ENCODE measurements at places on chromosomes 13 and 19.
A peak's percentile ranks its signal among the peaks of the same experiment; 100 is the strongest.

GRCh38 chr13:21657538-21657937 is 13.3 kb upstream of the FGF9 start:
- DNase-seq = no peak

DNA sequence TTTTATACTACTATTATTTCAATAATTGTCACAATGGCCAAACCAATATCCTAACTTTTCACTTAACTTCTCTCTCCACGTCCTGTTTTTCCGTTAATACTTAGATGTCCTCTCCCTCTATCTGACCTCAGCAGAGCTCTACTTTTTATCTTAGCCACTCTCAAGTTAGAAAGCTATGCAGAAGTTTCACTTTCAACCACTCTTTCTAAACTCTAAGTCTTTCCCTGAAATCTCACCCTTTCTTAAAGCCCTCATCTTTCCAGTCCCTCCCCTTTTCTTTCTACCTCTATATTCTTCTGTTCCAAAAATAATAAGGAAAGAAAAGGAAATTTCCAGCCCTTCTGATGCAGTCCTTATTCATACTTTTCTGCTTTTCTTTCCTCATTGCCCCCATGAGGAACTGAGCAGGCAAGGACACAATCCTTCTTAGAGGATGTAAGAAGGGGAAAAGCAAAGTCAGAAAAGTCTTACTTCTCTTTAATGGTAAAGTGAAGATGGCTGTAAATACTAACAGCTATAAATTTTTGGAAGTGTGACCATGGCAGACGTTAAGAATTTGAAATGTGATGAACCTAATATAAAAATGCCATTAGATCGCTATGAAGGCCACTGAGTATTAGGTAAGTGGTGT is 23.0 kb downstream of the FAM216B start:
- no peak for DNase-seq

GRCh38 chr19:708154-709143 is at the start of gene PALM:
PALM (plus strand) TSS chr19:708935; CDS start chr19:709147, 212 bp downstream.
- DNase-seq = peak; percentile 61

DNA sequence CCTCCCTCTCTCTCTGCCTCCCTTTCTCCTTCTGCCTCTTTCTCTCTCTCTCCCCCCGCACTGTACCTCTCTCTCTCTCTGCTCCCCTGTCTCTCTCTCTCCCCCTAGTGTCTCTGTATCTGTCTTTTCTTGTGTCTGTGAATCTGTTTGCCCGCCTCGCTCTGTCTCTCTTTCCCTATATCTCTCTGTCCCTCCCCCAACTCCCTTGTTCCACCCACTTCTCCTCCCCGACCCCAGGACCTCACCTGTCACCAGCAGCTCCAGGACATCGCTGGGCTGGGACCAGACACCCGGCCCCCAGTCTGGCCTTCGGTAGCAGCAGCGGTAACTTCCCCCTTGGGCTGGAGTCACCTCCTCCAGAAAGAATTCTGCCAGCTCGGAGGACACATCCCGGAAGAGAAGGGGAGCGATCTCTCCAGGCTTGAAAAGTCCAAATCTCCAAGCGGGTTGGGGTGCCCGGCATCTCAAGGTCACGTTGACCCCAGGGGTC is 3.9 kb downstream of the OSCAR start:
- peak; percentile 59 for DNase-seq

GRCh38 chr19:49340069-49340864 is 5.1 kb downstream of the CD37 start:
- DNase-seq = peak; percentile 28

DNA sequence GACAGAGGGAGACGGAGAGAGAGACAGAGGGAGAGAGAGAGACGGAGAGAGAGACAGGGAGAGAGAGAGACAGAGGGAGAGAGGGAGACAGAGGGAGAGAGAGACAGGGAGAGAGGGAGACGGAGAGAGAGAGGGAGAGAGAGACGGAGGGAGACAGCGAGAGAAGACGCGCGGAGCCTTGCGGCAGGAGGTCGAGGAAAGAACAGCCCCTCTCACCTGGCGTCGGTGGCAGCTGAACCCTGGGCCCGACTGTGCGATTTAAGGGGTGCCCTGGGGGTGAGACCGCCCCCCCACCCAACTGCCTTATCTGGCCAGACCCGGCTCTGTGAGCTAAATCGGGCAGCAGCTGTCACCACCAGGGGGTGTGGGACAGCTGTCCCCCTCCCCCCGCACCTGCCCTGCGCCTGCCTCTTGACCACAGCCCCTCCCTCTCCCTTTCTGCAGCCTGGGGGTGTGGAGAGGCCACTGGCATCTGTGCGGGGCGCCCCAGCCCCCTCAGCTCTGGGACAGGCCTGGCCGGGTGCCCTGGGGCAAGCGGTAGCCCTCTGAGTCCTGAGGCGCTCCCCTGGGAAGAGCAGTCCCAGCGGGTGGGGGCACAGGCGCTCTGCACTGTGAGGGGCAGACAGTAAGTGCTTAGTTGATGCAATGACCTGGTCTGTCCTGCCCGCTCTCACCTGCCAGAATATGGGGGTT is 10.8 kb downstream of the JOSD2 start:
- peak; percentile 51 for DNase-seq

DNA sequence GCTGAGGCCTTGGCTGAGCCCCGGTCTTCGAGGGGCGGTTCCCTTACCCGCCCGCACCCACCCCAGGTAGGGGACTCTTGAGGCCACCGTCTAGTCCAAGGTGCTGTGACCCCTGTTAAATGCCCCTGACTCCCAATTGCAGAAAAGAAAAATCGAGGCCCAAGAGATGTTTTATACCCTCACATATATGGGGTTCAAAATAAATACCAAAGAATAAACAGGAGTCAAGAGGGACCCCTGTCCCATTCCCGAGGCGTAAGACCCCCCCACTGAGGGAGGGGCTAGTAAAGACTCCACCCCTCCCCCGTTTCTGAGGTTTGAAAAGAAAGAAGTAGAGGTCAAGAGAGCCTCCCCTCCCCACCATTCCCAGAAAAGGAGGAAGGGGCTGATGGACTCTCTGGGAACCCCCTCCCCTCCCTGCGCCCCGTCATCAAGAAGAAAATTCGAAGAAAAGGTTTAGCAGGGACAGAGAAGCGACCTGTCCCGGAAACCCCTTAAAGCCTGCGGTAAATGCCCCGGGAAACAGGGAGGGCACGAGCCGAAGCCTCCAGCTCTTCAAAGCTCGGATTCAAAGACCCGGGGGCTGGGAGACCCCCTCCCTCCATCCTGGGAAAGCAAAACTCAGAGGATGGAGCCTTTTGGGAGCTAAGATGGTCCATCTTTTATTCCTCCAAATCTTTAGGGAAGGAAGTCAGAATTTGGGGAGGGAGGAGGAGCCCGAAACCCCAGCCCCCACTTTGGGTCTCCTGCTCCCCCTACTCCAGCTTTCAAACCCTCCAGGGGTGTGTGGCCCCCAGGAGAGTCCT is 755 bp upstream of the RAB3A start:
- no peak for DNase-seq

GRCh38 chr19:46728693-46729339 is 11.9 kb upstream of the PRKD2 start:
- peak; percentile 86 for DNase-seq

GRCh38 chr19:30037835-30038234 is 95.8 kb downstream of the URI1 start:
- no peak for DNase-seq

DNA sequence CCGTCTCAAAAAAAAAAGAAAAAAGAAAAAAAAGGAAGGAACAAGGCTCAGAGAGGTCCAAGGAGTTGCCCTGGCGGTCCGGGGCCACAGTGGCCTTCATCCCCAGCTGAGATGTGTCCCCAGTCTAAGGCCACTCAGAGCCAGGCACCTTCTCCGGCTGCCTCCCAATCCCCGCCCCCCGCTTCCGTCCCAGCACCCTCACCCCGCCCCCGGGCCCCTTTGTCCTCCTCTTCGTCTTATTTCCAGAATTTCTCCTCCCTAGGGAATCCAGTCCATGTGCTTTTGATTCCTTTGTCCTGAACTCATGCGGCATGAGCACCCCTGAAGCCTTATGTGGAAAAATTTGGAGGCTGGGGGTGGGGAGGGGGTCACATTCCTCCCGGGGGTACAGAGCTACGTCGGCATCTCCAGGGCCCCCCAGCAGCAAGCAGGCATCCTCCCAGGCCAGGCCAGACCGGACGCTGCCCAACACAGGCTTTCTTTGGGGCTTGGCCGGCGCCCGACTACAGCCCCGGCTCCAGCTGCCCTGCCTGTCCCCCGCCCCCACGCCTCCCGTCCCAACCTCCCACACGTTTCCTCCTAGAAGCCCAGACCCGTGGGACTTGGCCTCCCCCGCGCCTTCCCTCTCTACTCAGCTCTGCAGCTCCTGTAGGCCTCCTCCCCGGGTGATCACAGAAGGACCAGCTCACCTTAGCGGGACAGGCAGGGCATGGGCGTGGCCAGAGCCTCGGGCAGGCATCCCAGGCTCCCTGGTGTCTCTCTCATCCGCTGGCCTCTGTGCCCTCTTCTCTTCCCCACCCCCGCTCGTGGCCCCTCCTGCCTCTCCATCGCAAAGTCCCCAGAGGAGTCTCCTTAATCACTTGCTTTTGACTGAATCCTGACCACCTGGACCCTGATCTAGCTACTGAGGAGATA is 17.8 kb upstream of the ADGRE5 start:
- peak; percentile 57 for DNase-seq

- DNase-seq = peak; percentile 91
Measured at GRCh38 chr19:41144403-41144802, 30.2 kb downstream of the CYP2F1 start.

GRCh38 chr13:88248393-88248792 is 577.2 kb downstream of the SLITRK5 start:
- no peak for DNase-seq

DNA sequence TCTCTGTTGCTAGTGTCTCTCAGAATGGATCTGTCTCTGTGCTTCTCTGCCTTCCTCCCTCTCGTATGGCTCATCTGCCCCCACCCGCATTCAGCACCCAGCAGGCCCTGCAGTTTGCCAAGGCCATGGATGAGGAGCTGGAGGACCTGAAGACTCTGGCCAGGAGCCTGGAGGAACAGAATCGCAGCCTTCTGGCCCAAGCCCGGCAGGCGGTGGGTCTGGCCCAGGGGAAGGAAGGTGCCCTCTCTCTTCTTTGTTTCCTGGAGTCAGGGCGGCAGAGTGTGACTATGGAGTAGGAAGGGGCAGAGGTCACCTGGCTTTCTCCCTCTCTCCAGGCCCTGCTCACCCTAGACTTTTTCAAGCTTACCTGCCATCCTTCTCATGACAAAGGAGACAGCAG is 10.9 kb downstream of the KASH5 start:
- DNase-seq = no peak

DNA sequence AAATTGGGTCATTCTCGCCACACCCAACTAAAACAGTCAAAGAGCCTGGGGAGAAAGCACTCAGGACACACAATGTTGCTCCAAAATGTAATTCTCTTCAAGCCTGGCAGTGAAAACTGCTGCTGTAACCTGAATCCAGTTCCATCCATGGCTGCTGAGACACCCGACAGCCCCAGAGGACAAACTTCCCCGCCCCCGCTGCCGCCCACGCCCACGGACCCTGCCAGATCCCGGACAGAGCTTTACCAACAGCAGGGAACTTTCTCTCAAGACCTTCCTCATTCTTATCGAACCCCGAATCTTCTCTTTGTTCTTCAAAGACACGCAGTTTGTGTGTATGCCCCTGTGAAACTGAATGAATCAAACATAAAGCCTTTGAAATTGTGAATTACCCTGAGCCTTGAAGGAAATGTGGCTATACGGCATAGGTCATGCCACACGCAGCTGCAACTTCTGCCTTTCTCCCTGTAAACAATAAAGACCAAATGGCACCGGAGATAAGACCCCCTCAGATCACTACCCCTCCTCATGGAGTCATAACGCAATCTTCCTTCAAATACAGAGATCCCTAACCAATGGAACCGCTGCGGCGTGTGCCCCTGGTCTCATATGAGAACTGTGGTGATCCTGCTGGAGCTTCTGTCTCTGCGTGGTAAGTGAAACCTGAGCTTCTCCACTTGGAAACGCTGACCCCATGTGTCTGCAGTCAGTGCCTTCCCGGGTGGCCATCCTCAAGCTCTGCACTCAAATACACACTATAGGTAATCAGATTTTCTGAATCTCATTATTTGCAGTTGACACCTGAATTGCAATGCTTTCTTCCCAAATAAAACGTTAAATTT is 4.8 kb upstream of the LAMP1 start:
- peak; percentile 60 for DNase-seq

DNA sequence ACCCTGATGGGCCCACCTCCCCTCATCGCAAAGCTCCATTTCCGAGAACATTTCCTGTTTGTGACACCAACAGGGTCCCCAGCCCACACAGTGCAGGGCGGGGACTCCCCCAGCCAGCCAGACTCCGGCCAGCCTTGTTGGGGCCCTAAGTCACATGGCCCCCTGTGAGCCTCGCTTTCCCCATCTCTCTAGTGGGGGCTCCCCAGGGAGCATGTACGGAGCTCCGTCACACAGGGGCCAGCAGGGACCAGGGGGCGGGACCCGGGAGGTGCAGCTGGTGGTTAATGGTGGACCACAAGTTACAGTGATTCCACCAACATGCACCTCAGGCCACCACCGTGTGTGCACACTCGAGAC is 1.7 kb downstream of the TBXA2R start:
- DNase-seq = peak; percentile 50

- peak; percentile 18 for DNase-seq
Measured at GRCh38 chr13:98913741-98914140, 64.1 kb downstream of the DOCK9 start.

DNA sequence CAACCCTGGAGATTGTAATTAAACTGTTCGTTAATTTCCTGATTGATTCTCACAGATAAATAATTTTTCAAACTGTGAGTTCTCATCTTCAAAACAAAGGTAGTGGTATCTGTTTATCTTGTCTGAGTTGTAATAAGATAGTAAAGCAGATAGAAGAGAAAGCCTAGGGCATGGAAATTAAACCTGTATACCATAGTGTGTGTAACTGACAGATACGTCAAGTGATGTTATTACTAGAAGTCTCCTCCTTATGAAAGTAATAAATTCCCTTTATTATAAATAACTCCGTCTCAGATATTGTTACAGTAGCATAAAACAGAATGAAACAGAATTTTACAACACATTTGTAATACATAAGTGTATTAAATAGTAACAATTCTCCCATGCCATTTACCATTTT is 1065.1 kb downstream of the SLITRK1 start:
- DNase-seq = no peak

- peak; percentile 71 for DNase-seq
Measured at GRCh38 chr19:46845959-46846459, 4.6 kb downstream of the AP2S1 start.
